ENCODE measurements at places on chromosomes 1 and 21.
A peak's percentile ranks its signal among the peaks of the same experiment; 100 is the strongest.

DNA sequence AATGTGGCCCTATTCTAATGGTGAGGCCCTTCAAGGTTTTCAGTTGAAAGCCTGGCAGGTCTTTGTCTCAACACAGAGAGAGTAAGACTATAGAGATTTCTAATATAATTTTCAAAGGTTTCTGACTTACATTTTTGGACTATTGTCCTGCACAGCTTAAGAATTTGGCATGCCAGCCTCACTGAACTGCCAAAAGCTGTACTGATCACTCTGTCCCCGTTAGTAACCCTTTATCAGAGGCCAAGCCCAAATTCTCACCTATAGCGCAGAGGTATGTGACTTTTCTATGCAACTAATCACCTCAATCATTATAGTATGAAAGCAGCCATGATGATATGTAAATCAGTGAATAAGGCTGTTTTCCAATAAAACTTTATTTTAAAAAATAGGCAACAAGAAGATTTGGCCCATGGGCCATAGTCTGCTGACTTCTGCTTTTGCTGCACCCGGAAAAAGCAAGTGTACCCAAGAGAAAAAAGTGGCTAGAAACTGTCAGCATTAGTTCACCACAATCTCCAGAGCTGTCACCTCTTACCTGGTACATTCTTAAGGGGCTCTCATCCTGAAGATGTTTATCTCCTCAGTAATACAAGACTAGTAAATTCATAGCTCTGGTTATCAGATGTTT lies 85.4 kb downstream of the PIGK start:
- no peak for DNase-seq

- no peak for DNase-seq
These were observed 53.5 kb upstream of the PDE9A start for GRCh38 chr21:42599962-42600361.

- DNase-seq: peak; percentile 31
These were observed 57.6 kb downstream of the ABCA4 start for GRCh38 chr1:94063379-94063778.

DNA sequence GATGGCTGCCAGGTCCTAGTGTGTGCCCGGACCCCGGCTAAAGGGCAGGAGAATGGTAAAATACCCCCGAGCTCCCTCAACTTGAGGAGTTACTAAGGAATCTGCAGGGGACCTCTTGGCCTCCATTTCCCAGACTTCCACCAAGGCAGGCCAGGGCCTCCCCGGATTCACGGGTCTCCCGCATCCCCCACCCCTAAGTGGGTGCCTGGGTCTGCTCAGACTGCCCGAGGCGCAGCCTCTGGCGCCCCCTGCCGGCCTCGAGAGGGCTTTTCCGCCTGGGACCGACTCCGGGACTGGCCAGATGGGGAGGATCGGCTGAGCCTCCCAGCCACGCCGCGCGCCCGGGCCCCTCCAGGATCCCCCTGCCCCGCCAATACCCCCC lies 1.7 kb downstream of the PLEKHG5 start:
- DNase-seq: peak; percentile 58

- peak; percentile 61 for DNase-seq
These were observed at the start of gene HAPLN2 for GRCh38 chr1:156618853-156619581. TSS of gene HAPLN2 (plus strand) at chr1:156619415. CDS start at chr1:156623491, 4,076 bp downstream.

DNA sequence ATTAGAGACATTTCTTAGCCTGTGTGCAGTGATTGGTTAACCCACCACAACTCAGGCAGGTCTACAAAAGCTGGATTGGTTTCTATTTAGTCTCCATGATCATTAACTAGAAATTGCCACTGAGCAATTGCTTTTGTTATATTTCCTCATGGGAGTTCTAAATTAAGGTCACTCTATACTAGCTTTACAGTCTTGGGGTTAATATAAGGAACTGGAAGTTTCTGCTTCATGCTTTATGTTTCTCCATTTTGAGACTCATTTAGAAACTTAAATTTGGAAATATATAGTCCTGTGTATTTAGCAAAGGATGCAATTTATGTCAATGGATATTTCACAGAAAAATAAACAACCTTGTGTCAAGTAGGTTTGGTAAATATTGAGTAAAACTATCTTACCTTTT lies 137.5 kb downstream of the HLX start:
- no peak for DNase-seq

DNA sequence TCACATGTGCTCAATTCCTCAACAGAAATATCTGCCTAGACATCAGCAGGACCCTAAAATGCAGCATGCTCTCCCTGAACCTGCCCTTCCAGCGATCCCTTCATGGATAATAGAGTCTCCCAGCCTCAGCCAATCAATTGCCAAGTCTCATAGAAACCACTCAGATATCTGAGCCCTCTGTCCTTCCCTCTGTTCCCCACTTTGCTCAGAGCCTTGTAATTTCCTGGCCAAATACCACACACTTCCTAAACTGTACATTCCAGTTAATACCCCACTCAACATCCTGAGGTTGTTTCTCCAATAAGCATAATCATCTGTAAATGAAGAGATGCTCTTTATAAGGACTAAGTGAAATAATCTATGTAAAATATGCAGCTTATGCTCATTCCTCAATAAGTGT lies 59.3 kb upstream of the PTGFRN start:
- no peak for DNase-seq

- no peak for DNase-seq
These were observed 113.1 kb upstream of the RUNX3 start for GRCh38 chr1:25043228-25043580.

- DNase-seq: no peak
These were observed 60.3 kb upstream of the SLC45A1 start for GRCh38 chr1:8257621-8258020.

DNA sequence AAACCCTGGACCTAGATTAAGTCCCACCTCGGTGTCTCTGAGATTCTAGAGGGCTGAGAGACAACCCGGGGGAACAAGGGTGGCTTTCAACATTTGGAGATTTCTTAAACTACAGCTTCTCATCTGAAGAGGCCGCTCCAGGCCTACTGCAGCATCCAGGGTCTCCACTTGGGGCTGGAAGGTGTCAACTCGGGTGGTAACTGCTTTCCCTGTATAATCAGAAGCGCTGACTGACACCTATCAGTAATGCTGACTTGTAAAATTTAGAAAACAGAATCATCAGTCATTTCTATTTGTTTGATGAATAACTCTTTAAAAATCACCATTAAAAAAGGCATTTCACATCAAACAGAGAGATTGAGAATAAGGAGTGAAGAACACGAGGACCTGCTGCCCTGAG lies 226.0 kb downstream of the PBX1 start:
- no peak for DNase-seq

- peak; percentile 60 for DNase-seq
These were observed 323.5 kb upstream of the LRRC7 start for GRCh38 chr1:69244211-69244610.

GRCh38 chr21:24995216-24995615 lies 612.1 kb downstream of the MRPL39 start:
- no peak for DNase-seq

DNA sequence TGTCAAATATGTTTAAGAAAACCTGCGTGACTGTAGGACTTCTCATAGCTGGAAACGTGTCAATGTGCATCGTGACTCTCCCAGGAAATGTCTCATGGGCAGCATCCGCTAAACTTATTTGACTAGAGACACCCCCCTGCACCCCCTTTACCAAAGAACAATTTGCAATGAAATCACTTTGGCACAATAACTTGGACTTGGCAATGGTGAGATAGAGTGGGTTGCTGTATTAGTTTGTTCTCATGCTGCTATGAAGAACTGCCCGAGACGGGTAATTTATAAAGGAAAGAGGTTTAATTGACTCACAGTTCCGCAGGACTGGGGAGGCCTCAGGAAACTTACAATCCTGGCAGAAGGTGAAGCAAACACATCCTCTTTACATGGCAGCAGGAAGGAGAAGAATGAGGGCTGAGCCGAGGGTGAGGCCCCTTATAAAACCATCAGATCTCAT lies 13.8 kb downstream of the CLDN14 start:
- DNase-seq: no peak

GRCh38 chr1:30286988-30287839 lies 436.2 kb downstream of the MATN1 start:
- no peak for DNase-seq

- no peak for DNase-seq
These were observed 27.8 kb upstream of the A3GALT2 start for GRCh38 chr1:33348676-33349080.

DNA sequence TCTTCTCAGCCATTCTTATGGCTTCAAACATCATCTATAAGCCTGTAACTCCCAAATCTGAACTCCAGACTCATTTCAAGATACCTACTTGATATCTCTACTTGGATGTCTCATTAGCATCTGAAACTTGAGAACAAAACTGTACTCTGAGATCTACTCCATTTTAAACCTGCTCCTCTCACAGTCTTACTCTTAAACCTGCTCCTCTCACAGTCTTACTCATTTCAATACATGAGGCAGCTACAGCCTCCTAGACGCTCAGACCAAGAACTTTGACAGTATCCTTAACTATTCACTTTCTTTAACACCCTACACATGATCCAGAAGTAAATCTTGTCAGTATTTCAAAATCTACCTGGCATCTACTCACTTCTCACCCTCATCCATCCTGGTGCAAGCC lies 54.3 kb downstream of the NBPF6 start:
- DNase-seq: no peak

GRCh38 chr1:204282761-204283221 lies 69.0 kb upstream of the GOLT1A start:
- no peak for DNase-seq

GRCh38 chr1:219771080-219771479 lies 157.3 kb downstream of the SLC30A10 start:
- no peak for DNase-seq

DNA sequence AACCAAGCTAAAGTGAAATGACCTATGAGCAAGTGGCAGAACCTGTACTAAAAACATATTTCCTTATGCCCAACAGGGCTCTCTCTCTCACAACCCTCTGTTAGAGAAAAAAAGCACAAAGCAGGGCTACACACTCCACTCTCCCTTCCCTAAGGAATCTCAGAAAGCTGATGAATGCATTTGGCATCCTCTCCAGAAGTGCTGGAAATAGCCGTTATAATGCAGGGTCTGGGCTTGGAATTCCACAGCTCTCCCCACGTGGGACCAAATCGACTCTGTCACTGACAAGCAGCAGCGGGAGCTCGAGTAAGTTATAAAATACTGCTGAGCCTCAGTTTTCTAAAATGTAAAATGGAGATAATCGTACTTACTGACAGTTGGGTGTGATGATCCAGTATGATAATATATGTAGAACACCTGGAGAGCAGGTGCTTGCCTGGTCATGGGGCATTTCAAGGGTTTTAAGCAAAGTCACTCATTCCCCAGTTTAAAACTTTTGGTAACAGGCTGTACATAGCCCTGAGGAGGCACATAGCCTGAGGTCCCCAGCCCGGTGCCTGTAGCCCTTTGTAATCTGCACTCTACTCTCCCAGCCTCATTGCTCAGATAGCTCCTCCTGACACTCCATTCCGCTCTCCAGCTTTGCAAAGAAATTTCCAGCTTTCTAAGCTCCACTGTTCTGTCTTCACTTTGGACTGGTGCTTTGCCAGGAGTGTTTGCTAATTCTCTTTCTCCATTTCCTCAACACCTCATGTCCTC lies 175.6 kb upstream of the DAB1 start:
- no peak for DNase-seq

DNA sequence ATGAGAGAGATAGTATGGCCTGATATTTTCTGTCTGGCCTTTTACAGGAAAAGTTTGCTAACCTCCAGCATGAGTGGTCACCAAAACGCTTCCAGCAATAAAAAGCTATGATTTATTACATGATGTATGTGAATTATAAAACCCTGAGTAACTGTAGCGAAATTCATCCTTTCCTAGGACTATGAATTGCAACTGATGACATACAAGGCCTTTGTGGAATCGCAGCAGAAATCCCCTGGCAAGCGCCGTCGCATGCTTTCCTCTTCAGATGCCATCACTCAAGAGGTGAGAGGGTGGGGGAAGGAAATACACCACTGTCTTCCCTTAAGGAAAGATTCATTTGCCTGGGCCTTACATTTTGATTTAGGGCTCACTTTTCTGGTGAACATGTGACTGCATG lies 117.9 kb downstream of the MACF1 start:
- no peak for DNase-seq

GRCh38 chr1:79903321-79903720 lies 896.8 kb upstream of the ADGRL4 start:
- no peak for DNase-seq

DNA sequence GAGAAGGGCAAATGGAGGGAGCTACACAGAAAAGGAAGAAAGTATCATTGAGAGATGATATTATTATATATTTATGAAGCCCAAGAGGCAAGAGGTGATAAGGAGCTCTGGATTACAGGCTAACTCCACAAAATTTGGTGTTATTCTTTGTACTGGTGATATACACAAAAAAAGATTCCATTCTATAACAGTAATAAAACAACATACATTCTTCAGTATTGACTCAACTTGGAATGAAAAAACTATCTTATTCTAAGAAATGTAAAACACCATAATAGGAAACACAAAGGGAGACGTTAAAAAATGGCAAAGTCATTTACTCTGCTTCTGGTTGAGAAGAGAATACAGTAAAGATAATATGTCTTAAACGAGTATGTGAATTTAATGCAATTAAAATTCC lies 99.4 kb downstream of the TEX35 start:
- no peak for DNase-seq

DNA sequence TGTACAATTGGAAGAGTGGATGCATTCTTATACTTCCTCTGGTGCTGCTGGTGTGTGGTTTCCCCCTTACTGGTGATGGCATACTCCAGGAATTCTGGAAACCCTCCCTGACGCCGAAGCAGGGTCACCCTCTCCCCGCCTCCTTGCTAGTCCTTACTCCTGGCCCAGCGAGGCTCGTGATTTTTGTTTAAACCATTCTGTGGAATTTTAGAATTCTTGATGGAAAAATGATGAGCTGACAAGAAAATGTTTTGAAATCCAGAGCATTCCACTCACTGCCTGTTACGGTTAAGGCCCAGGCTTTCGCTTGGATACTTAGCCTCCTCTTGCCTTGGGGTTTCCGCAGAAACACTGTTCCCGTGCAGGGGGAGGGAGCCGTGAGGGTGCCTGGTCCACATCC lies 41.1 kb downstream of the IL6R start:
- DNase-seq: no peak

DNA sequence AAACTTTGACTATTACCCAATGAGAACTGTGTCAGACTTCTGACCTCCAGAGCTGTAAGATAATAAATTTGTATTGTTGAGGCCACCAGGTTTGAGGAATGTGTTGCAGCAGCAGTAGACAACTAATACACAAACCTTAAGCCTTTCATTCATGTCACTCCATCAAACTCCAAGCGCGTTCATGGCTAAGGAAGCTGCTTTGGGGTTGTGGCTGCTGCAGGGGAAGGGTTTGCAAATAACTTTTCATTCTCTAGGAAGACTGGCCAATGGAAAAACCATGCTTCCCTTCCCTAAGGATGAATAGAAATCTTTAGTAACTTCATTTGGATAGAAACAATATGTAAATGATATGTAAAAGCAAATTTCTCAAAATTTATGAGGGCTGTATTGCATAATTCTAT lies 170.4 kb downstream of the RHOU start:
- DNase-seq: no peak

All from NCI-H1417 (cell line).